NCI-H748 treated with DMSO at 0.1 percent for 48 hours (cell line): ENCODE measurements at places on chromosomes 3 and 15.
A peak's percentile ranks its signal among the peaks of the same experiment; 100 is the strongest.

- DNase-seq = no peak
Measured at GRCh38 chr15:60379525-60380274, 18.1 kb downstream of the ANXA2 start.

DNA sequence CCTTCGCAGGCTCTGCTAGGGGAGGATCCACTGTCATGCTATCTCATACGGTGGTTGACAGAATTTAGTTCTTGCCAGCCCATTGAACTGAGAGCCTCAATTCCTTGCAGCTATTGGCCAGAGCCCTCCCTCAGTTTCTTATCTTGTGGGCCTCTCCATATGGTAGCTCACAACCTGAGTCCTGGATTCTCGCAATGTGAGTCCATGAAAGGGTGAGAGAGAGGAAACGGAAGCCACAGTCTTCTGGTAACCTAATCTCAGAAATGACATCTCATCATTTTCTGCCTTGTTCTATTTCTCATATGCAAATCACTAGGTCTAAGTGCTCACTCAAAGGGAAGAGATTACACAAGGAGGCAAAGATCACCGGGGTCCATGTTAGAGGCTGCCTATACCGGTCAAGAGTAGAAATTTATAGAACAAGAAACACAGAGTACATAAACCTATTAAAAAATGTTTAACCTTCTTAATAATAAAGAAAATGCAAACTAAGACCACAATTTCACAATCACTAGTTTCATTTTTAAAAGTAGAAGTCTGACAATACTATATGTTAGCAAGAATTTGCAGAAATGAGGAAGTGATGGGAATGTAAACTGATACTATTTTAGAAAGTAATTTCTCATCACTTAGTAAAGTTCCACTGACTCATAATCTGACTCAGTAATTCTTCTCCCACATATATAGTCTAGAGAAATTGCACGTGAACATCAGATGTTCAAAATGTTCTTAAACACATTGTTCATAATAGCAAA, 378.4 kb upstream of the AGTR1 start:
- no peak for DNase-seq

GRCh38 chr15:69094124-69094921, 66.1 kb upstream of the GLCE start:
- no peak for DNase-seq

- no peak for DNase-seq
Measured at GRCh38 chr3:115790759-115791158, 167.4 kb downstream of the GAP43 start.

DNA sequence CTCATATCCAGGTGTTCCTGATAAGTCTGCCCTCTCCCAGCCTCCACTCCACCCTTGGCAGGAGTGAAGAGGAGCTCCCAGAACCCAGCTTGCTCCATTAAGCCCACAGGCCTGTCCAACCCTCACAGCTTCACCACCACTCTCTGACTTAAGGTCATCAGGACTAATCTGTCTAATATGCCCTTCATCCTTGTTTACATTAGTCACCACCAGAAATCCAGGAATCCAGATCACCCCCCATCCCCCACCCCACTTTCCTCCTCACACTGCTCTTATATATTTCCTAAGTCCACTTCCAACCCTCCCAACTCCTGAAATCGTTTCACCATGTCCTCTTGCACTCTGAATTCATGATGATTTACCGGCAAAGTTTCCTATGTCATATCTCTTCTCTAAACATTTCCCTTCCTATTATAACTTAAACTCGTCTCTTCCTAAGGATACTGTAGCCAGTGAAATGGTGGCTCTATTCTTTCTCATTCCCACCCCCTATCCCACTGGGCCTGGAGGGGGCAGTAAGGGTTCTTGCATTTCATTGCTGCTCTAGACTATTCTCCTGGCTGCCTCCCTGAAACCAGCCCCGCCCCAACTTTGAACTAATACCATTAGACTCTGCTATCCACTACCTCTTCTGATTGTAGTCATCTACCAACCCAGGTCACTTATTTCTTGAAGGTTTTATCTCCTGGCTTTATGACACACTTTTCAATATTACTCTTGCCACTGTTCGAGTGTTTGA, 43.4 kb downstream of the PPP2R3A start:
- no peak for DNase-seq

GRCh38 chr15:47764666-47765065, 47.4 kb downstream of the SEMA6D start:
- DNase-seq = no peak

DNA sequence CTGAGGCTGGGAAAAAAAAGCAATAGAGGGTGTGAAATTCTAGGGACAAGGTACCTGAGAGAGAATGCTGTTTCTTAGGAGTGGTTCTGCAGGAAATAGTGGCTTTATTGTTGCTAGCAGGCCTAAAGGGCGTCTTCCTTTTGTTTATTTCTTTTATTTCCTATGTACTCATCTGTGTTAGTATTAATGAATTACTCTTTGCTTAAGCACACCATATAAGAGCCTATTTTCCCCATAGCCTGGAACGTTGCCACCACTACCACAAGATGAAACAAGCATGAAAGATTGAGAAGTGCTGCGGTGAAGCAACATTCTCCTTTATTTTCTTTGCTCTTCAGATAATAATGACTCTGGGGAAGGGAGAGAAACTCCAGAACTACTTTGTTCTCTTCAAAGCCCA, 21.3 kb upstream of the GOLIM4 start:
- DNase-seq = no peak

DNA sequence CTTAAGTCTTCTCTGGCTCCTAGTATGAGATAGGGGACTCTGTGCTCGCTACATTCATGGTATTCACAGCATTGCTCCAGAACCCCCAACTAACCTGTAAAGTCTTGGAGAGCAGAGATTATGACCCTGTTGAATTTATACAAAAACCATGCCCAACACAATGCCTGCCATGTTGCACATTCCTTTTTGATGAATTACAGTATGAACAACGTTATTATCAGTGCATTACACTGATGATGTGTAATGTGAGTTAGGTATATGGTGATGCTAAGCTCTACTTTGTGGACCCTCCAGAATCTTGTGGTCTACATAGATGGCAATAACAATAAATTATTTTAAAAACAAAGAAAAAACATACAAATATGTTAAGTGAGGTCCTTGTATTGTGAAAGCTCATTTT, 64.3 kb downstream of the EOMES start:
- no peak for DNase-seq

DNA sequence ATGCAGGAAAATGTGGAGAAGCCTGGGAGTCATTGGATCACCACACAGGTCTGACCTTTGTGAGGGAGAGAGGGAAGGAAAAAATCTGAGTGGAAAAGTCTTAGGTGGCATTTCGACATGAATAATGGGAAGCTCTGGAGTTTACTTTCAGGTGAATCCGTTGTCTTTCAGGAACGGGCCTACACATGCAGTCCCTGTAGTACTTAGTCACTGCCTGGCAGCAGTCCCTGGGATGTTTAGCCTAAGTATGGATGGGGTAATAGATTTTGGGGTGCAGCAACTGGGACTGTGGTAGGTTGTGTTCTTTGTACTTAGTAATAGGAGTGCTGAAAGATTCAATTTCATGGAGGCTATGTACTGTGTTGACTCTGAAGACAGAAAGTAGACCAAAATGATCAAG, 227.5 kb upstream of the EPHA3 start:
- DNase-seq = no peak

DNA sequence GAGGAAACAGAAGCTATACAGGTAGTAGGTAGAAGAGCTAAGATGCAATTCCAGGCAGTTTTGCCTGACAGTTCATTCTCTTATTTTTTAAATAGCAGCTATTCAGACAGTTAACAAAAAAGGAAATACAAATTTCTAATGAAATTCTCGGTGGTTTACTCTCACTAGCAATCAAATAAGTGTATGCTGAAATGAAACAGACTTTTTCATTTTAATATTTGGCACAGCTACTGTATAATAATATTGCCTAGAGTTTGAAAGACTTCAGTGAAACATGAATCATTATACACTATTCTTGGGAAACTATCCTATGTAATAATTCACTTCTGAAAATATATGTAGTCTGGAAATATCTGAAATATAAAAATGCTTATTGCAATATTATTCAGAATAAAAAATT, 463.2 kb upstream of the AGTR1 start:
- no peak for DNase-seq

- no peak for DNase-seq
Measured at GRCh38 chr15:37289109-37289765, 188.9 kb upstream of the MEIS2 start.

- DNase-seq = no peak
Measured at GRCh38 chr3:45092132-45093031, 53.8 kb downstream of the CDCP1 start.

DNA sequence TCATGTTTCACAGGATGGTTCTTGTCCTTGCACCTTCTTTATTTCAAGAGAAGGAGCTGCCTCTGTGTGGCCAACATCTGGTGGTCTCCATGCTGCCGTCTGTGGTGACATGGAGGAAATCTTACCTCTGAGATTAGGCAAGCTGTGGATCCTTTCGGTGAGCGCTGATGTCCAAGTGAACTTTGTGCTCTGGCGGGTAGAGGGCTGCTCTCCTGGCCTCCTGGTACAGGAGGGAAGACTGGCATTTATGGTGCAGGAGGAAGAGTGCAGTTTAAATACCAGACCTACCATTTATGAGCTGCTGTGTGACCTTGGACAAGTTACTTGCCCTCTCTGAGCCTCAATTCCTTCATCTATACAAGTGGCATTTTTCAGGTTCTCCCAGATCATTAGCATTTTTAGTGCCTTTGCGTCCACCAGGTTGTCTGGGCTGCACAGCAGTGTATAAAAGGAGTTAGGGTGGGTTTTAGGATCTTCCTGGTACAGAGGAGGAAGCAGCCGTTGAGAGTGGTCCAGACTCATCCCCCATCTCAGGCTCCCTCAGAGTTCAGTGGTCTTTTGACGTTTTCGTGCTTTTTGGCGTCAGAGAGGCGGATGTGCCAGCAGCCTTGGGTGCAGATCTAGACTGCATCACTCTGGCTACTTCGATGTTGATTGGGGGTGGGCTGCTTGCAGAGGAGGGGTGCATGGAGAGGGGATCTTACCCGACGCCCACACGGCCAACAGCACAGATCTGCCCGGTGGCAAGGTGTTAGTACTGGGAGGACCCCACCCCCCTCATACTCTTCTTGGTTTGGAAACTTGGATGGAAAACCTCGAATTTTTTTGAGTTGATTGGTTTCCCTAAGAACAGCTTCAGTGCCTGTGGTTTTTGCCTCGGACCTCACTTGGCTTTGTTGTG, 162.2 kb downstream of the ITPR1 start:
- no peak for DNase-seq

GRCh38 chr3:128455786-128456748, 10.6 kb downstream of the DNAJB8 start:
- no peak for DNase-seq

- DNase-seq = no peak
Measured at GRCh38 chr3:71156062-71156665, 427.4 kb downstream of the FOXP1 start.

DNA sequence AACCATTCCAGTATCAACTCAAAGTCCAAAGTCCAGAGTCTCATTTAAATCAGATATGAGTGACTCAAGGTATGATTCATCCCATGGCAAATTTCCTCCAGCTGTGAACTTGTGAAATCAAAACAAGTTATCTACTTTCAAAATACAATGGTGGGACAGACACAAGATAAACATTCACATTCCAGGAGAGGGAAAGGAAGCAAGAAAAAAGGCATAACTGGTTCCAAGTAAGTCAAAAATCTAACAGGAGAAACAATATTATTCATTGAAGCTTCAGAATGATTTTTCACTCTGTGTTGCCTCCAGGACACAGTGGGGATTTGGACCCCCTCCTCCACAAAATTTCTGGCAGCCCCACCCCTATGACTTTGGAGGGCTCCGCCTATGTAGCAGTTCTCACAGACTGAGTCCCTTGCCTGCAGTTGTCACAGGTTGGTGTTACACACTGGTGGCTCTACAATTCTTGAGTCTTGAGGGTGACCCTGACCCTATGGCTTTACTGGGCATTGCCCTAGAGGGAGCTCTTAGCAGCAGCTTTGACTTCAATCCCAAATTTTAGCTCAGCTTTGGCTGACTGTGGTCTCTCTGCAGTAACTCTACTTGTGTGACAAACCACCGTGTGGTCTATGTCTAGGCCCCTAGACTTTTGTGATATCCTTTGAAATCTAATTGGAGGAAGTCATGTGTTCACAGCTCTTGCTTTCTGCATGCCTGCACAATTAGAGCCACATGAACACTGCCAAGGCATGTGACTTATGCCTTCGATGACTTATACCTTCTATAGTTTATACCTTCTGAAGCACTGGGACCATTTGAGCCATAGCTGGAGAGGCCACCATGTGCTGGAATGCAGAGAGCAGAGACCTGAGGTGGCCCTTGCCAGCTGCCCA, 644.2 kb downstream of the GRM7 start:
- no peak for DNase-seq

- DNase-seq = no peak
Measured at GRCh38 chr3:36362973-36363372, 17.3 kb upstream of the STAC start.

GRCh38 chr3:2023959-2024358, 74.7 kb upstream of the CNTN4 start:
- peak; percentile 9 for DNase-seq

GRCh38 chr3:14802381-14802731, 16.4 kb upstream of the FGD5 start:
- DNase-seq = no peak

DNA sequence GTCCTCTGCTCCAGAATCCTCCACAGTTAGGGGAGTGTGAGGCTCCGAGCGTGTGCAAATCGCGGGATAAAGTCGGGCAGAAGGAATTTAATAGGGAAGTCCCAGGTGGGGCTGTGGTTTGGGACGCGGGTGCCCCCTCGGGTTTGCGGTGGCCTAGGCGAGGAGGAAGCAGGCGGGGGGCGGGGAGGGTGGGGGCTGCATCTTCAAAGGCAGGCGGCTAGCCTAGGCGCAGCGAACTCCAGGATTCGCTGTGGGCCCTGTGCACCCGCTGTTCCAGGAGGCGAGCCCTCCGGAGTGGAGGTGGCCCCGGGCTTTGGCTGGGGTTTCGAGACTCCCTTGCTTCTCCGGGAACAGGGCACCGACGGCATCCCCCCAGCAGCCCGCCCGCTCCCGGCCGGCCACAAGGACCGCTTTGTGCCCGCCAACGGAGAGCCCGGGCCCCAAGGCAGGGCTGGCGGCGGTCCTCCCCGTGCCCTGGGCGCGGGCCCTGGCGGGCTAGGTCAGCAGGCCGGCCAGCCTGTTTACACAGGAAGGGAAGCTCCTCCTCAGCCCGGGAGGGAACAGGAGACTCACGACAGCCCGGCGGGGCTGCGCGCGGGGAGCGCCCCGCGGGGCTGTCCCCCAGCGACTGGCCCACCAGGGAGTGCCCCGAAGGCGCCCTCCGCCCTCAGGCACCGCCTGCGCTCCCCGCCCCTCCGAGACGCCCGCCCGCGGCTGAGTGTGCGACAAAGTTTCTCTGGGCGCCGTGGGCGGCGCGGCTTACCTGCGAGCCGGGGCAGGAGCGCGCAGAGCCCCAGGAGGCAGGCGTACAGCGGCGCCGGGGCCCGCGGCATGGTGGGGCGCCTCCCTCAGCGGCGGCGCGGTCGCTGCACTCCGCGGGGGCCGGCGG, 753 bp downstream of the ITGB5 start:
- DNase-seq = no peak

DNA sequence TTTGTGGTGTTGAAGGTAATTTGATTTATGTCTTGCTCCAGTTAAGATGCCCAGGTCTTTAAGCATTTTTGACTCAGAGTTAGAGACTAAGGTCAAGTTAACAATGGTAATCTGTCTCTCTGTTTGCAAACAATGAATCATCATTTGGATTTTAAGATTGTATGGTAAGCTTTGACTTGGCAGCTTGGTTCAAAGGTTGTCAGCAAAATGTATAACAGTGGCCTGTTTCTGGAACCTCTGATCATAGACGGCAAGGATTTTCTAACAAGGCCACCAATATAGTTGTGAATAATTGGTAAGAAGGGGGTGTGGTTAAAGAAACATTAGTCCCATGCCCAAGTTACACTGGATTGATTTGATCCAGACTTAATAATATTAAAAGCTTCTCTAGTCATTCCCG, 775.2 kb upstream of the GOLIM4 start:
- DNase-seq = no peak

GRCh38 chr3:138051947-138052802, 42.2 kb downstream of the CLDN18 start:
- DNase-seq = no peak
